ENCODE measurements at places on chromosomes 5 and 9.

DNA sequence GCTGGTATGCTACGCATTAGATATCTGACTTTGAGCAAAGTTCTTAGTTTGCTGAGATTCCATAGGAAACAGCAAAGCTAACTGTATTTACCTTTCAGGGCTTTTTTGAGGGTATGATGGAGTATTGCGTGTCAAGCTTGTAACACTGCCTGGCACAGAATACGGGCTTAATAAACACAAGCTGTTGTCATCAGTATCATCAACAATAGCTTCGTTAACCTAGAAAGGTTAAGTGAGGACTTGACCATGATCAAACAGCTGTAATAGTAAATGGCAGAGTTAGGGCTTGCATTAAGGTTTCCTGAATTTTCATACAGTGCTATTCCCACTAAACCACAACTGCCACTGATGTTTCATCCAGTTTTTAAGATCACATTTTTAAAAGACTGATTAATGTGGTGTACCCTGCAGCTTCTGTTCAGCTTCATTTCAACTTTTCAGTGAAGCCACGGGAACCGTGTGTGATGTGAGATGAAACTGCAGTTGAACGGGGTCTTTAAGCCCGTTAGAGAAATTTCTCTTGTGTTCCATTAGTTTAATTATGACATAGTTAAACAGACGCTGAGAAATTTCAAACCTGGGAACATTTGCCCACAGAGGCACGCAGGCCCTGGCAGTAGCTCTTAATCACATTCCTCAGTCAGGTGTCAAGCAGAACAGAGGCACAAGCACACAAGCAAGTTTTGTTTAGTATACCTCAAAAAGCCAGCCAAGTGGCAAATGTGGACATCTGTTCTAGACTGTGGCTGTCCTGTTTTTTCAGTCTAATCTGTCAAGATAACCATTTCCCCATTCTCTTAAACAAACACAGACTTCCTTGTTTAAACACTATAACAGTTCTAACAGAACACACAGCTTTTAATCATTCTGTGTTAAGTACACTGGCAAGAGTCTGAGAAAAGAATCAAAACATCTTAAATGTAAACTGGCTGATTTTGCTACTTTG, 147.1 kb downstream of the ZNF608 start:
- no peak for DNase-seq

DNA sequence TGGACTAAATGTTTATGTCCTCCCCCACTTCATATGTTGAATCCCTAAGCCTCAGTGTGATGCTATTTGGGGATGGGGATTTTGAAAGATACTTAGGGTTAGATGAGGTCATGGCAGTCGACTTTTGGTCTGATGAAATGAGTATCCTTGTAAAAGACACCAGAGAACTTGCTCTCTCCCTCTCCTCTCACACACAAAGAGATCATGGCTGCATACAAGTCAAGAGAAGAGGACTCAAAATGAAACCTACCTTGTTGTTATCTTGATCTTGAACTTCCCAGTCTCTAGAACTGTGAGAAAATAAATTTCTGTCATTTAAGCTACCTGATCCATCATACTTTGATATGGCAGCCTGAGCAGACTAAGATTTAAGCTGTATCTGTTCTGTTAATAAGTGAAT, 144.0 kb upstream of the HAPLN1 start:
- no peak for DNase-seq

DNA sequence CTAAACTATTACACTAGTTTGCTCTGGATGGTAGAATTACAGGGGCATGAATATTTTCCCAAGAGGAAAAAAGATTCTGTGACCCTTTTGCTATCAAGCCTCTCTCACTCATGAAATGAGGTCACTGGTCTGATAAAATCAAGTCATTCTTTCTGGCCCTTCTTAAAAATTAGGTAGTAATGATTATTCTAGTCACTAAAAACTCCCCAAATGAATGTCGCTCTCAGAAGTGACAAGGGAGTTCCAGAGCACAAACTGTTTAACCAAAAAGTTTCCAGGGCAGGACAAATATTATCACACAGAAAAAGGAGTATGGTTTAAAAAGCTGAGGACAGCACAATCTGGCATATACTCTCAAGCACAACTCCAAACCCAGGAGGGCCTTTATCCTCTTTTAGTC, 12.5 kb downstream of the ERMP1 start:
- no peak for DNase-seq

DNA sequence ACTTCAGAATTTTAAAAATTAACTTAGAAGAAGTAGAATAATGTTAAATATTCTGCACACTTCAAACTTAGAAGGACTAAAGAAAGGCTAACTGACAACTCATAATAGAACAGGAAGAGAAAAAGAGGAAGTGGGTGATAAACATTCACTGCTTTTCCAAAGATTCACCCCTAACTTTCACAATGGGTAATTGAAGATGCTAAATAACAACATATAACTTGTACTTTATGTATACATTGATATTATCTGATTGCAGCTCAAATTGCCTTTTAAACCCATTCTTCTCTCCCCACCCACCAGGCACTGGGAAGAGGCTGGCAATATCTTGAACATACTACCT, 376.6 kb downstream of the EFNA5 start:
- no peak for DNase-seq

- DNase-seq, result no peak
Measured at GRCh38 chr9:32965999-32966722, 35.3 kb downstream of the APTX start.

- DNase-seq, result no peak
Measured at GRCh38 chr5:39164016-39164415, 55.3 kb downstream of the FYB1 start.

- no peak for DNase-seq
Measured at GRCh38 chr9:6460189-6460768, 47.3 kb downstream of the UHRF2 start.

DNA sequence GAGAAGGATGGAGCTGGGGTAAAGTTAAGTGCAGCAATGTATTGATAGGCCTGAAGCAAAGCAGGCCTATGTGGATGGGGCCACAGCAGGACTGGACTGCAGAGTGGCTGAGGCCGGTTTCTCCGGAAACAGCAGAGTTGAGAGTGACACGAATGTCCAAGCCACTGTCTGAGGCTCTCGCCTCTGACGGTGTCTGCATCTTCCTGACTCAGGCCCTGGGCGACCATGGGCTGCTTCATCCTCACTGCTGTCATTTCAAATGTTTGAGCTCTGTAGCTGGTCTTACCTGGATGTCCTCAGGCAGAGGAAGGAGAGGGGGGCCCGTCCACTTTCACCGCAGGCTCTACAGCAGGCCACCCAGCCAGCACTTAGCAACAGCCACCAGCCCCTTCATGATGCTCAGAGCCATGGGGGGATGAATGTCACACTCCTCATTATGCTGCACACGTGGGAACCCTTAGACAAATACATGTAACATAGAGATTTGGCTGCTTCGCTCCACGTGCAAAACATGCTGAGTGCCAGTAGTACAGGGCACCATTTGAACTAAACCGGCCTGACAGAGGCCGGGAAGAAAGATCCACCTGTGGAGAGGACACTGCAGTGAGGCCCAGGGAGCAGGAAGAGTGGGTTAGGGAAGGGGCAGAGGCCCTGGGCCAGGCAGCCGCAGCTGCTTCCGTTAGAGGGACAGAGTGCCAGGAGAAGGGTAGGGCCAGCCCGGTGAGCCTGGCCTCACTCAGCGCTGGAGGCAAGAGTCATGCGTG, 31.7 kb upstream of the NXNL2 start:
- no peak for DNase-seq

DNA sequence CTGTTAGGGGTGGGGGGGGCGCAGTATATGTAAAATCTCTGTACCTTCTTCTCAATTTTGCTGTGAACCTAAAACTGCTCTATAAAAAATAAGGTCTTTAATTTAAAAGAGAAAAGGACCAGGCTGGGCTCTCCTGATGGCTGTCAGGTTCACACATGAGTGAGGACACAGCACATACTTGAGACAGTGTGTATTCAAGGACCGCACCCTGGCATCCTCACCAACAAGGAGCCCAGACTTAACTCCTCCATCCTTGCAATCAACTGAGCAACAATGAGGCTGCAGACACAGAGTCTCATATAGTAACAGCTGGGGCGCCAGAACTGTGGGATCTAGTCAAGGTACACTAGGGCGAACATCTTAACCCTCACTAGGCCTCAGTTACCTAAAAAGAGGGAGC, 9.8 kb downstream of the TNIP1 start:
- no peak for DNase-seq

GRCh38 chr9:90442723-90443122, 199.9 kb downstream of the DIRAS2 start:
- no peak for DNase-seq

- DNase-seq, result no peak
Measured at GRCh38 chr5:89292487-89292886, 409.5 kb upstream of the MEF2C start.

DNA sequence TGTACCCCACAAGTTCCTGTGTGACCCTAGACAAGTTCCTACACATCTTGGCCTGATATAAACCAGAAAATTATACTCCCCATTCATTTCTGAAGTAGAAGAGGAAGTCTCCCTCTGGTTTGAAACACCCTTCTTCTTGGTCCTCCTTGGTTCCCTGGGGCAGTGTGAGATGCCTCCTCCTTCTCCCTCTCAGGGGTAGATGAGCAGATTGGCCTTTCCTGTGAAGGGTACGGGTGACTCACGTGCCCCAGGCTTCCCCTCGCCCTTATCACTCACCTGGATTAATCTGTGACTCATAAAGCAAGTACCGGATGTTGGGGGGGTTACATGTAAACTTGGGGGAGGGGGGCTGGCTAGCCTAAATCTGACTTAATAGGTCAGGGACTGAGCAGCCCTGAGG, 11.1 kb upstream of the AQP3 start:
- DNase-seq, result peak; percentile 59

DNA sequence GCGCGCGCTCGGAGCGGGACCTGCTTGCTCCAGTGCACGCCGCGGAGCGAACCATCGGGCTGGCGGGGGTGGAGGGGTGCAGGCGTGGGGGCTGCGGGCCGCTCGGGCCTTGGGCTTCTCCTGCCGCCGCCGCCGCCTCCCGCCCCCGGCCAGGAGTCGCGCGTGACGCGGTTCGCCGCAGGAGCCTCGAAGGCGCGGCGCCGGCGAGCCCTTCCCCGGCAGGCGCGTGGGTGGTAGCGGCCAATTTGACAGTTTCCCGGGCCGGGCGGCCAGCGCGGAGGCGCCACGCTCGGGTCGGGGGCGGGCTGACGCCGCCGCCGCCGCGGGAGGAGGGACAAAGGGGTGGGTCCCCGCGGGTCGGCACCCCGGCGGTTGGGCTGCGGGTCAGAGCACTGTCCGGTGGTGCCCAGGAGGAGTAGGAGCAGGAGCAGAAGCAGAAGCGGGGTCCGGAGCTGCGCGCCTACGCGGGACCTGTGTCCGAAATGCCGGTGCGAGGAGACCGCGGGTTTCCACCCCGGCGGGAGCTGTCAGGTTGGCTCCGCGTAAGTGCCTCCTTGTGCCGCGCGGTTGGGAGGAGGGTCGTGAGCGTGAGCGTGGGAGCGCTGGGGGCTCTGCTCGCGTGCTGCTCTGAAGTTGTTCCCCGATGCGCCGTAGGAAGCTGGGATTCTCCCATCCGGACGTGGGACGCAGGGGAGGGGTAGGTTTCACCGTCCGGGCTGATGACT, at the start of gene TJP2:
Gene TJP2 (plus strand): TSS at position 387 of the 725 bp plus-strand sequence. CDS start 96 bp downstream, at position 483.
- no peak for DNase-seq

- no peak for DNase-seq
Measured at GRCh38 chr5:58450811-58451629, 8.9 kb downstream of the PLK2 start.

DNA sequence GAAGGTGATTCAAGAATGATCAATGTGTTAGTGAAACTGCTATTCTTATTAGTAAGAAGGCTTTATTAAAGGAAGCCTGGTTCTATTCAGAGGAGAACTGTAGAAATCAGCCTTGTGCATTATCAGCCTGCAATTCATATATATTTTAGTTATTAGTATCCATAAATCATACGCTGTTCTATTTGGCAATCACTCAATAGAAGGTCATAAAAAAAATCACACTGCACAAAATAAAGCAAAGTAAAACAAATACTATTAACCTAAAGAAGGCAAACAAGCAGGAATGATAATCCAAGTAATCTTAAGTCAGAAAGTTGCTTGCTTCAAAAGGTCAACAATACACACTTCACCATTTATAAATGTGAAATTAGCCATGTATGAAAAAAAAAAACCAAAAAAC, 138.1 kb downstream of the PDE4D start:
- DNase-seq, result no peak

DNA sequence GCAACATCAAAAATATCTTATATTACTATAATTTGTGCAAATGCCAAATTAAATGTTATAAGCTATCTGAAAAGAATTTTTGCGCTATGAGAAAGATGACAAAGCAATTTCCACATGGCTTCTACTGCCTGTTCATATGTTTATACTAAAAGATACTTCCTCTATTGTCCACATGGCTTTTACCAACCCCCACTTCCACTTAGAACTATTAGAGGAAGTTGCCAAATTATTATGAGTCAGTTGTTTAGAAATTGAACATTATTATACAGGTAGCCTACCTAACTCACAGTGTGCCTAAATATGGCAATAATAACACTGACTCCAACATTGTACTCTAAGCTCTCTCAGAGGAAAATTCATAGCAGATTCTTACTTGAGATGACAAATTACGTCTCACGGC, 37.6 kb upstream of the SLC27A6 start:
- DNase-seq, result no peak

DNA sequence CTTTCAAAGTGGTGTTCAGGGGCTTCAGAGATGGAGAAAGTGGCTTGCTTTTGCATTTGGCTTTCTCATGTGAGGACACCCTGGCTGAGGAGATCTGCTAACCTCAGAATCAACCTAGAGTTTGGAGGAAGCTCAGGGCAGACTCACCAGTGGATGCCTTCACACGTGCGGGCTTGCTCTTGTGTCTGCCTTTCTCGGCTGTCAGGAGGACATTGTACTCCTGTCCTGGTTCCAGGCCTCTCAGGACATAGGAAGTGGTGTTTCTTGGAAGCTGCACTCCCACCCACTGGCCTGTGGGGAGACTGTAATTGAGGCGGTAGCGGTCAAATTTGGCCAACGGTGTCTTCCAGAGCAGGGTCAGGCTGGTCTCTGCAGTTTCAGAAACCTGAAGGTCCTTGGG, 44.5 kb downstream of the TNC start:
- no peak for DNase-seq

DNA sequence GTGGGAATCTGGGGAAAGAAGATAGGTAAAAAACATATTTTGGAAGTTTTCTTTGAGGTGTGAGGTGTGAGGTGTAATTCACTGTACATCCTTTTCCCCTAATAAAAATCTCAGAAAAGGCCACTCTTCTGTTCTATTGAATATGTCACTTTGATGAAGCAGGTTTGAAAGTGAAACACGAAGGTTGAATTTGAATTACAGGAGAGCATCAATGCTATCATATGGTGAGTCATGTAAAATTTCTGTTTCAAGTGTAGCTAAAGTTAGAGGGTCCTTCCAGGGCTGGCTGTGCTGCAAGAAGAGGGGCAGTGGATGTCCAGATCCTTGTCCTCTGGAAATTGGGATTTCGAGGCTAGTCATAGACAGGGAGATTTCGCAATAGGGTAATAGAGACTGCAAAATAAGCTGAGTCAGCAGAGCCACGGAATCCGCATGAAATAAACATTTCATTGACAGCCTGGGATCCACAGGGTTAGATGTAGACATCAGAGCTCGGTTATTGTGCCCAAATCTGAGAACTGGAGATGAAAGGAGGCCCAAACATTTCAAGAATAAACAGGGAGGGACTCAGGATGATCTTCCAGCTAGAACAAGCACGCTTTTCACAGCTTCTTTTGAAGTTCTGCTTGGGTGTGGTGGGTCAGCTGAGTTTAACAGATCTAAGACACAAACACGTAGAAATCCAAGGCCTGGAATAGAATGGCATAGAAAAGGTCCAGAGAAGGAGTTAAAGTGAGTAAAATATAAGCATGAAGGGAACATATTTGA, 194.4 kb upstream of the CDKN2B start:
- DNase-seq, result no peak
